ENCODE measurements at places on chromosomes 11 and 22.

DNA sequence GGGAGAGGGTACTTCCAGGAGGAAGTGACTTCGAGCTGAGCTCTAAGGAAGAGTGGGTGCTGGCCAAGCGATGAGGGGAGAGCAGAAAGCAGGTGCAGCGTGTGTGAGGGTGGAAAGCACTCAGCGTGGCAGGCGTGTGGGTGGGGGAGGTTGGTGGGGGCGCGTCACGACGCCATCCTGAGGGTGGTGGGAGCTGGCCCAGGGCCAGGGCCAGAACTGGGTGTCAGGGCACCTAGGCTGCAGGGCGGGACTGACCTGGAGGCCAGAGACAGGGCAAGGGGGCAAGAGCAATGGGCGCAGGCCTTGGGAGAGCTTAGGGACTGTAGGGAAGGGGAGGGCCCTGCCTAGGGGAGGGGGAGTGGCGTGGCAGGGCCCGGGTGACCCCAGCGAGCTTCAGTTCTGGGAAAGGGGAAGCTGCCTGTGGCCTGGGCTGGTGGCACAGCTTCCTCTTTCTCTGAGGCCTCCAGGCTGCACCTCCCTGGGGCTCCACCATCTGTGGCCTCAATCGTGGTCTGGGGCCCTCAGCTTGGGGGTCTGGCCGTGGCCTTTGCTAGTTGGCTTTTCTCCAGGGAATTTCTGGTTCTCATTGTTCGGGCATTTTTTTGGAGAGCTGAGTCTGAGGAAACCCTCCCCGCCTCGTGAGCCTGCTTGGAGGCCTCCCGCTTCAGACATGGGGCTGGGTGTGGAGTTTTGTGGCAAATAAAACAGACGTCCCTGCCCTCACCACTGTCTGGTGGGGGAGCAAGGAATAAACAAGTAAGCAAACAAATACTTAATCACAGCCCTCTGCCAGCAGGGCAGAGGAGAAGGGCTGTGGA lies 8.9 kb downstream of the RELT start:
- no peak for DNase-seq

DNA sequence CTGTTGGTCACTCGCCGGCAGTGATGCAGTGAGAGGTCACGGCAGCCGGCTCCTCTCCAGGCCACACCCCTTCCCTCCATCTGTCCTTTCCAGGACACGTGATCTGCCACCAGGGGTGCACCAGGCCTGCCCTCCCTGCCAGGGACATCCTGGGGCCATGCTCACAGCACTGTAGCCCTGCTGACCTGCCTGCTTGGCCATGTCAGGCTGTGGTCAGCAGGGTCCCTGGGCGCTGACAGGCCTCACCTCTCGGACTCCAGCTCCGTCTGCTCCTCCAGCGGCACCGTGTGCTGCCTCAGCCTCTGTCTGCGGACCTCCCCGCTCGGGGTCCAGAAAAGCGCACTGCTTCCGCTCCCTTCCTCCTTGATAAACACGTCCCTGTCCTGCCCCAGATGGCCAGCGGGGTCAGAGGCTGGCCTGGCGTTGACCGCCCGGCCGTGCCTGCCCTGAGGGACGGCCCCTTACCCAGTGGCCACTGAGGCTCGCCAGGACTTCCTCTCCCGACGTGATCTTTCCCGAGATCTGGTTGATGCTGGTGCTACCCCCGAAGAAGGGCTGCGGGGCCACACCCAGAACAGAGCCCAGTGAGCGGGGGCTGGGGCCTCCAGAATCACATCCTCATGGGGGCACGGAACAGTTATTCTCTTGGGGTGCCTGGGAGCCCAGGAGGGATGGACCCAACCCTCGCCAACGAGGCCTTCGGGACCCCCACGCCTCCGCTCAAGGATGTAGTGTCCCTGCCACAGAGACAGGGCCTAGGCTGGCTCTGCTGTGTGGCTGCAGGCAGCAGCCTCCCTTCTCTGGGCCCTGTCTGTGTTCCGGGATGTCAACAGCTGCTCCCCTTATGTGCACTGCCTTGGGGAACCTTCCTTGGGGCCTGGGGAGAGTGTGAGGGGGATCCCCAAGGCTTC lies 36.3 kb upstream of the CARS1 start:
- no peak for DNase-seq

DNA sequence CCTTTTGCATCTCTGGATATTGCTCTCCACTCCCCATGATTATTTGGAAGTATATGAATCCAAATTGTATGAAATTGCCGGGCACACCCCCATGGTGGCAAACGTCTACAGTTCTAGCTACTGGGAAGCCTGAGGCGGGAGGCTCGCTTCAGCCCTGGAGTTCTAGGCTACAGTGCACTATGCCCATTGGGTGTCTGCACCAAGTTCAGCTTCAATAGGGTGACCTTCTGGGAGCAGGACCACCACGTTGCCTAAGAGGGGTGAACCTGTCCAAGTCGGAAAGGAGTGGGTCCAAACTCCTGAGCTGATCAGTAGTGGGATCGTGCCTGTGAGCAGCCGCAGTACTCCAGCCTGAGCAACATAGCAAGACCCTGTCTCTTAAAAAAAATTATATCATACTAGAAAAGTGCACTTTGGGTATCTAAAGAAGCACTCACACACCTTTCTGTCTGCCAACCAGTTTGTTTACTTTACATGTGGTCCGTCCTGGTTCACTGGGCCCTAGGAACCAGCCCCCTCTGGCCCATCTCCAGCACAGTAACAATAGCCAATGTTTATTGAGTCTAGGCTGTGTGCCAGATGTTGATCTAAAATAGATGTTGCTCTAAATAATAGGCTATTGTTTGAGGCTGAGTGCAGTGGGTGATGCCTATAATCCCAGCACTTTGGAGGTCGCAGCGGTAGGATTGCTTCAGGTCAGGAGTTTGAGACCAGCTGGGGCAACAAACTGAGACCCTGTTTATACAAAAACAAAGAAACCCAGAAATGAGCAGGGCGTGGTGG lies 16.4 kb upstream of the KAT5 start:
- no peak for DNase-seq

DNA sequence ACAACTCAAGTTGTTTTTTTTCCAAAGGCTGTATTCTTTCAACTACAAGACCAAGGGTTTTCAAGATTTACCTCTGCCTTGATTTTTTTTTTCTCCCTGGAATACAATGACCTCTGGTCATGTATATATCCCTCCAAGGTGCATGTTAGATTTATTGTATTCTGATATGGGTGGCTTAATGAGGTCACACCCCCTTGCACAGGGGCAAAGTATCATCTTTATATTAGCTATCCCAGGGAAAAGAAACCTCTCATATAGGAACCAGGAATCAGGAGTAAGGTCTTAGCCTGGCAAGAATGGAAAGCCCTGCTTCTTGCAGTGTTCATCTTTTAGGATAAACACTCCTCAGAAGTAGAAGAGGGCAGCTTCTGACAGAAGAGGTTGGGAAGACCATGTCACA lies 516.9 kb upstream of the TENM4 start:
- no peak for DNase-seq

DNA sequence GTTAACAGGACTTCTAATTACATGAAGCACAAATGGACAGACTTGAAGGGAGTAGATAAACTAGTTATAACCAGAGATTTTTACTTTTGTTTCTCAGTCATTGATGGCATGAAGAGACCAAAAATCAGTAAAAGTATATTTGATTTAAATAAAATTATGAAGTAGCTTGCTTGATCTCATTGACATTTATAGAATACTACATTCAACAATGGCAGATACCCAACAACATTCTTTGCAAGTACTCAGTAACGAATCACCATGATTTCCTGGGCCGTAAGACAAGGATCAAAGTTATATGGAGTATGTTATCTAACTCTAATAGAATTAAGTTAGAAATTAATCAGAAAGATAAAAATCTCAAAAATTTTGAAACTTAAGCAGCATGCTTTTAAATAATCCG lies 317.6 kb downstream of the TBC1D22A start:
- DNase-seq = no peak

GRCh38 chr11:116829525-116830183 lies at the start of gene APOC3:
APOC3 (plus strand) TSS chr11:116829907; CDS start chr11:116830583, 676 bp downstream.
- DNase-seq = peak; percentile 22

- DNase-seq = no peak
Observed at GRCh38 chr11:126477535-126478305, 122.2 kb downstream of the ST3GAL4 start.

DNA sequence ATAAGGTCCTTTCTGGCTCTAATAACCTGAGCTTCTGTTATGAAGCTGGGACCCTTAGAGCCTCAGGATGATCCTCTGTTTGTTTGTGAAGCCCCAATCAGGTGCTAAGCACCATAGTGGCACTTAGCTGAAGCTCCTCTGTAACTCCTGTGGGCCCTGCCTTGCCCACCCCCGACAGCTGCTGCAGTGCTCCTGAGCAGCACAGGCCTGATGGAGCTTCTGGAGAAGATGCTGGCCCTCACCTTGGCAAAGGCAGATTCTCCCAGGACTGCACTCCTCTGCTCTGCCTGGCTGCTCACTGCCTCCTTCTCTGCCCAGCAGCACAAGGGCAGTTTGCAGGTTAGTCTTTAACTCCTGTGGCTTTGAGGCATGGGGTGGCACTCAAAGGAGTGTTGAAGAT lies 19.0 kb upstream of the CCDC134 start:
- no peak for DNase-seq

GRCh38 chr22:45310331-45310976 lies 720 bp downstream of the FAM118A start:
- DNase-seq = no peak

- no peak for DNase-seq
Observed at GRCh38 chr22:39931251-39931650, 28.9 kb upstream of the TMA7B start.

- peak; percentile 35 for DNase-seq
Observed at GRCh38 chr22:46843821-46844255, 81.4 kb downstream of the TBC1D22A start.

DNA sequence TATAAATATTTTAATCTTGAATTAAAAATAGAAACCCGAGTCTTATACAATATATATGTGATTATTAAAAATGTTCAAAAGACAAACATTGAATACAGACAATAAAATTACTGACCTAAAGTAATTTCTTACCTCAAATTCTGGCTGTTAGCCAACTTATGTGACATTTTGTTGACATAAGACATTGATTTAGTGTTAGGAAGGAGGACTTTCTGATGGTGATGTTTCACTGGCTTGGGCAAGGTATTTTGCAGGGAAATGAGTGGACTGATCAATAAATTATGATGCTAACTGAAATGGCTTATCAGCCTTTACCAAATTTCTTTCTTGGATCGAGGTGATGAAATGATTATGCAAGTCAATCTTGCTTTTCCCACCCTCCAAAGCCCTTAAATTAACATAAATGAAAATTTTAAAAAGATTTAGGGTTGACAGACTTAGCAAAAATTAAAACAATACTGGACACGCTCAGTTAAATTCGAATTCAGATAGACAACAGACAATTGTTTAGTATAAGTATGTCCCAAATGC lies 33.2 kb upstream of the FZD4 start:
- DNase-seq = no peak

DNA sequence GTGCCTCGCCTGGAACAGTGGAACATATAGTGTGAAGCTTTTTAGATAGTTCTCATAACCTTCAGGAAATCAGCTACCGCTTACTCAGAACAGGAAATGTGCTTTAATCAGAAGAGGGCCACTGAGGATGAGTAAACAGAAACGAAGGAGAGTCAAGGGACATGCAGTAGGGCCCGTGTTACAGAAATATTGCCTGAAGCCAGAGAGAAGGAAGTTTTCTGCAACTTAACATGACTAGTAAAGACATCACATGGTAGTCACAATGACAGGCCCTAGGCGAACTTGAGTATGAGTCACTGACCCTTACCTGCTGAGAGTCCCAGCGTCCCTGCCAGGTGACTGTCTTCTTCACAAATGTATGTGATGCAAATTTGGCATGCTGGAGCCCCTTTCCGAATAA lies 39.4 kb downstream of the CARD18 start:
- no peak for DNase-seq

- DNase-seq = no peak
Observed at GRCh38 chr11:64613648-64614047, 22.6 kb downstream of the SLC22A12 start.

GRCh38 chr11:6365659-6366058 lies 24.6 kb upstream of the SMPD1 start:
- DNase-seq = no peak

DNA sequence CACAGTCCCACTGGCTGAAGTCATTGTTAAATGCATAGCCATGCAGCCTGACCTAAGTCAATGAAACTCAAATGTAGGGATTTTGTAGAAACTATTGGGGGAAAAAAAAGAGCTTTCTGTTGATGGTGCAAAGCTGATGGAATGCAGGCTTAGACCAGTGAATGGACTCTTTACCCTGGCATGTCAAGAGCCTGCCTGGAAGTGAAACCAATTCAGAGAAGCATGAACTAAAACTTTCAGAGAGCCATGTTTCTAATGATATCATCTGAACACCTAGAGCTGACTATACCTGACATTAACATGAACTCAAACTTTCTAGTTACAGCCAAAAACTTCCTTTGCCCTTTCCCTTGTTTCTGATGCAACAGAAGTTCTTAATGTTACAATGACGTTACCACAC lies 89.0 kb downstream of the APIP start:
- DNase-seq = no peak

DNA sequence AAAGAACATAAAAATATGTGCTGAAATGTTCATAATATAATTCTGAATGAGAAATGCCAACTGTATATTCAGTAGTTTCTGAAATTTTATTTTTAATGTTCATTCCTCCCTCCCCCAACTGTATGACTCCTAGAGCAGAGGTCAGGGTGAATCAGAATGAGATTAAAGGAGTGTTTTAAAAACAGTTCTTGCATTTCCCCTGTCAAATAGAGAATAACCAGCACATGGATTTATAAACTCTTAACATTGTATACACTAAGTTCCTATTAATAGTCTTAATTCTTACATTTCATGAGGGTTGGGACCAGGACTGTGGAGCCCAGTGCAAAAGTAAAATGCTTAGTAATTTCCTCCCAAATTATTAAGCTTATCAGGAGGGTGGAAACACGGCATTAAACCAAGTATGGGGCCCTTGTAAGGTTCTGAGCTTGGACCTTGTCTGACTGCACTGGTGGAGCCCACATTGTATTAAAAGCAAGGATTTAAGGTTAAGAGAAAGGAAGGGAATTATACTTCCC lies 474.6 kb upstream of the RAG2 start:
- DNase-seq = no peak

GRCh38 chr22:42780070-42780540 lies 59.4 kb upstream of the A4GALT start:
- DNase-seq = peak; percentile 9

DNA sequence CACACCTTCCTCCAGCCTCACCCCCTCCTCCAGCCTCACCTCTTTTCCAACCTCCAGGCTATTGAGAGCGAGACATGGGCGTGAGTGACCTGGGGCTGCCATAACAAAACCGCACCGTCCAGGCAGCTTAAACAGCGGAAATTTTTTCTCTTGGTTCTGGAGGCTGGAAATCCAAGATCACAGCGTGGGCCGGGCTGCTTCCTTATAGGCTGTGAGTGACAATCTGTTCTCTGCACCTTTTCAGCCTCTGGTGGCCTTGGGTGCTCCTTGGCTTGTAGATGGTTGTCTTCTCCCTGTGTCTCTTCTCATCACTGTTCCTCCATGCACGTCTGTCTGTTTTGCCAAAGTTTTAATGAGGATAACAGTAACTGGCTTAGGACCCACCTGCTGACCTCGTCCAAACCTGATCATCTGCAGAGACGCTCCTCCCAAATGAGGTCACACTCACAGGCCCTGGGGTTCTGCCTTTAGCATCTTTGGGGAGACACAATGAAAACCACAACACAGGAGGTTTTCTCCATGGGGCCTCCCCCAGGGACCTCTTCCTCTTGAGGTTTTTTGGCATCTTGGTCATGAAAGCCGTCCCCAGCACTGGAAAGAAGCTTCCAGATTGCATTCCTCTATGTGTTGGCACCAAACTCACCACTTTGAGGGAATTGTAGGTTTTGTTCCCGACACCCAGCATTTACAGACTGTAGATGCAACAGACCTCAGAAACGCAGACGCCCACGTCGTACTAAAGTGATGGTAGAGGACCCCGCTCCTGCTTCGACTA lies 878.1 kb downstream of the BRD1 start:
- DNase-seq = no peak
